Activated CD4-positive, alpha-beta memory T cell treated with anti-CD3 and anti-CD28 coated beads, Interleukin-2, amount 10 ng/mL, durations not matched to agents 7 days and 5 days (primary cell): ENCODE measurements at places on chromosomes 6 and 20.

- no peak overlapping the region for H3K4me3 ChIP-seq
- no peaks in the 10 kb centered on the region for H3K36me3 ChIP-seq
- no peaks in the 10 kb centered on the region for H3K27me3 ChIP-seq
- H3K27ac ChIP-seq: no peak overlapping the region
- no peaks in the 10 kb centered on the region for H3K4me1 ChIP-seq
- no peak for DNase-seq
These were observed 131.6 kb upstream of the ID4 start for GRCh38 chr6:19705606-19706005.

GRCh38 chr6:112956696-112957535, 609.8 kb downstream of the RFPL4B start:
- no peaks in the 10 kb centered on the region for H3K27me3 ChIP-seq
- H3K4me1 ChIP-seq: no peaks in the 10 kb centered on the region
- H3K4me3 ChIP-seq: no peak overlapping the region
- H3K36me3 ChIP-seq: no peaks in the 10 kb centered on the region

DNA sequence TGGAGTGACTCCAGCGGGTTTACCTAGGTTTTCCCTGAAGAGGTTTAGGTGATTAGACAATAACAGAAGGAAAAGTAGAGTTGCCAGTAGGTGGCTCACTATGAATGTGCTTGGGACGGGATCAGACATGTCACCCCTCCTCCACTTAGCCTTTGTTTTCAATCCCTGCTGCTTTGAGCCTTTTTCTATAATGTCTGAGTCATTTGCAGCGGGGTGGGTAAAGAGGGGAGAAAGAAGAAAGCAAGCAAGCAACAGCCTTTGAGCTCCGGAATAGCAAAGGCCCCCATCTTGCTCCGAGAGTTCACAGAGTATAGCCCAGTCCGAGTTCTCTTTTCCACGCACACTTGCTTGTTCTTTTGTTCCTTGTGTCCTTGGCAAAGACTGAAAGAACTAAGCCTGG, 129.1 kb downstream of the PACRG start:
- H3K27me3 ChIP-seq: no peaks in the 10 kb centered on the region
- H3K4me3 ChIP-seq: no peak overlapping the region
- DNase-seq: no peak
- H3K27ac ChIP-seq: no peak overlapping the region
- H3K36me3 ChIP-seq: no peaks in the 10 kb centered on the region

DNA sequence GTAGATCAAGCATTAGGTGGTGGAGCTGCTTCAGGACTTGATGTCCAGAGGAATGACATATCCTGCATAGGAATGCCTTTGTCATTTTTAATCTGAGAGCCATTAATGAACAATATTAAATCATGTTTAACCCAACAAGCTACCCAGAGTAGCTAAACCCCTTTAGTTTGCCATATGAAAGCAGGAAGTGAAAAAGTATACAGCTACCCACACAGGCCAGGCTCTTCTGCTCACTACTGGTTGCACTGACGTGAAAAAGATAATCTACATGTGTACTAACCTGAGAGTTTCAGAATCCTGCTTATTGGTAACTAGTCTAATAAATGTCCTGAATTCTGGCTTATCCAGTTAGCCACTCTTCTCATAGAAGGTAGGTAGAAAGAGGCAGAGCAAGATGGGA, 19.9 kb downstream of the GLYATL3 start:
- H3K4me1 ChIP-seq: no peaks in the 10 kb centered on the region
- no peaks in the 10 kb centered on the region for H3K36me3 ChIP-seq
- peaks cover 2% of the 10 kb centered on the region for H3K27me3 ChIP-seq
- DNase-seq: no peak

DNA sequence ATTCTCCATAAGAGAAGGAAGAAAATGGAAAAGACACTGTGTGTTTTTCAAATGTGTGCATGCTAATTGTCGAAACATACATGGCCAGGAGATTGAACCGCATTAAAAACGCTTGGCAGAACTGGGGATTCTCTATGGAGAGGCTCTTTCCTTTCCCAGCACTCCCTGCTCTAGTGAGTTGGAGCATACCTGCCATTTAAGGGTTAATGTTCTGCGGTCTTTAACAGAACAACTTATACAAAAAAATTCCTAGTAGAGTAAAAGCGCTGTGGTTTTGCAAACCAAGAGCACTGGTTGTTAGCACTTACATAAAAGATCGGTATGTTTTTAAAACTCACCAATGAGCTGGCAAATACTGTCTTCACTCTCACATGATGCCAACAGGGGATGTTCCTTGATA, 1.5 kb downstream of the TAGAP start:
- DNase-seq: peak; percentile 52
- H3K36me3 ChIP-seq: peaks cover 63% of the 10 kb centered on the region
- peak overlapping the region; percentile 95 for H3K4me3 ChIP-seq
- peak overlapping the region; percentile 97 for H3K27ac ChIP-seq
- H3K4me1 ChIP-seq: peaks cover 68% of the 10 kb centered on the region
- H3K27me3 ChIP-seq: peaks cover under 1% of the 10 kb centered on the region

DNA sequence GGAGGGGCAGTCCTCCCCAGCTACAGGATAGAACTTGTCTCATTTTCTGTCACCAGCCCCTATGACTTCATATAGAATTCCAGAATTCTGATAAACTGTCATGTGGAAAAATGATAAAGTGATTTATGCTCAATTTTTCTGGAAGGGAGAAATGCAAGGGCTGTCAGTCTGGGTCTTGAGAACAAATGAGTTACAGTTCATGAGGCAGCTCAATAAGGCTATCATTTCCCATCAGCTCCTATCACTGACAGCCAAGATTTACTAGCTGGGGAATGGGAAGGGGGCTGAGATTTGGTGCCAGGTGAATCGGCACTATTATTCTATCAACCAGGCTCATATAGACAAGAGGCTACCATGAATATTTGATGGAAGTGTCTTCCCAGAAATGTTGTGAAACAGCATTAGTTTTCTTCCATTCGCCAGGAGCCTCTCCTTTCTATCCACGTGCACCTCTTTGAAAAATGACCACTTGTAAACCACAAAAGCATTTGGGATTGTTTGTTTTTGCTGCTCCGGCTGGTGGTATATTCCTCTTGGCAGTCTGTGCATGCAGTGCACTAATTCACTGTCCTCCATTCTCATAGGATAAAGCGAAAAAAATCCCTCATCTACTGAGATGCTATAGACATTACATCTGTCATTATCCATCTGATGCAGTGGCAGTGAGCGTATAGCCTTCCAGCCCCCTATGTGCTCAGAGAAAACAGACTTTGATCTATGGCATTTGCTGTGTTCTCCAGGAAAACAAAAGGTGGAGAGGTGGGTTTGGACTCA, 528.7 kb upstream of the RNF217 start:
- no peaks in the 10 kb centered on the region for H3K27me3 ChIP-seq
- H3K27ac ChIP-seq: no peak overlapping the region
- no peaks in the 10 kb centered on the region for H3K4me1 ChIP-seq
- DNase-seq: no peak

- peak overlapping the region; percentile 95 for H3K4me3 ChIP-seq
- peaks cover 49% of the 10 kb centered on the region for H3K4me1 ChIP-seq
- peaks cover 37% of the 10 kb centered on the region for H3K36me3 ChIP-seq
- H3K27me3 ChIP-seq: no peaks in the 10 kb centered on the region
- peak overlapping the region; percentile 98 for H3K27ac ChIP-seq
These were observed 70.2 kb downstream of the HFE start for GRCh38 chr6:26157251-26158075.

DNA sequence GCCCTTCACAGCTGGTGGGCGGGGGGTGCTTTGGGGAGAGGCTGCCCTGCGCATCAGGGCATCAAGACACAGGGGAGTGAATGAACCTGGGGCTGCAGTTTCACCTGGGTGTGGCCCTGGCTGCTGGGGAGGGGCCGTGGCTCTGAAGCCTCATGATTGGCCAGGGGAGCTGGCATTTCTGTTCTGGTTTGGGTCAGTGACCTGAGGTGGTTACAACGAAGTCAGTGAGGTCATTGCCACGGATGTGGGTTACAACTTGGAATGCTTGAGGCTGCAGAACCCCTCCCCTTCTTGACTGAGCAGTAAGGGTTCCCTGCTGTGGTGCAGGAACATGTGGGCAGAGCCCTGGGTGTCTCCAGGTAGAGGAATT, 3.0 kb downstream of the TCEA2 start:
- H3K27me3 ChIP-seq: no peaks in the 10 kb centered on the region
- H3K4me1 ChIP-seq: peaks cover 65% of the 10 kb centered on the region
- DNase-seq: peak; percentile 90
- peak overlapping the region; percentile 50 for H3K4me3 ChIP-seq
- H3K36me3 ChIP-seq: peaks cover 5% of the 10 kb centered on the region
- peak overlapping the region; percentile 89 for H3K27ac ChIP-seq

GRCh38 chr6:42221546-42221945, 3.9 kb upstream of the MRPS10 start:
- H3K36me3 ChIP-seq: peaks cover 3% of the 10 kb centered on the region
- no peaks in the 10 kb centered on the region for H3K27me3 ChIP-seq
- peaks cover 23% of the 10 kb centered on the region for H3K4me1 ChIP-seq
- no peak overlapping the region for H3K4me3 ChIP-seq
- no peak for DNase-seq

- no peak for DNase-seq
- no peaks in the 10 kb centered on the region for H3K27me3 ChIP-seq
- peaks cover 11% of the 10 kb centered on the region for H3K36me3 ChIP-seq
These were observed 50.1 kb downstream of the CEP43 start for GRCh38 chr6:167049275-167049674.

DNA sequence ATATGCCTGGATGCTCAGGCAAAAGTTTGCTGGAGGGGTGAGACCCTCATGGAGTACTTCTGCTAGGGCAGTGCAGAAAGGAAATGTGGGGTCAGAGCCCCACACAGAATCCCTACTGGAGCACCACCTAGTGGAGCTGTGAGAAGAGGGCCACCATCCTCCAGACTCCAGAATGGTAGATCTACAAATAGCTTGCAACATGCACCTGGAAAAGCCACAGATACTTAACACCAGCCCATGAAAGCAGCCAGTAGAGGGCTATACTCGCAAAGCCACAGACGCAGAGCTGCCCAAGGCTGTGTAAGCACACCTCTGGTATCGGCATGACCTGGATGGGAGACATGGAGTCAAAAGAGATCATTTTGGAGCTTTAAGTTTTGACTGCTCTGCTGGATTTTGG, 60.7 kb upstream of the GJE1 start:
- no peak overlapping the region for H3K4me3 ChIP-seq
- H3K4me1 ChIP-seq: peaks cover 6% of the 10 kb centered on the region
- no peaks in the 10 kb centered on the region for H3K27me3 ChIP-seq
- no peaks in the 10 kb centered on the region for H3K36me3 ChIP-seq
- DNase-seq: no peak

DNA sequence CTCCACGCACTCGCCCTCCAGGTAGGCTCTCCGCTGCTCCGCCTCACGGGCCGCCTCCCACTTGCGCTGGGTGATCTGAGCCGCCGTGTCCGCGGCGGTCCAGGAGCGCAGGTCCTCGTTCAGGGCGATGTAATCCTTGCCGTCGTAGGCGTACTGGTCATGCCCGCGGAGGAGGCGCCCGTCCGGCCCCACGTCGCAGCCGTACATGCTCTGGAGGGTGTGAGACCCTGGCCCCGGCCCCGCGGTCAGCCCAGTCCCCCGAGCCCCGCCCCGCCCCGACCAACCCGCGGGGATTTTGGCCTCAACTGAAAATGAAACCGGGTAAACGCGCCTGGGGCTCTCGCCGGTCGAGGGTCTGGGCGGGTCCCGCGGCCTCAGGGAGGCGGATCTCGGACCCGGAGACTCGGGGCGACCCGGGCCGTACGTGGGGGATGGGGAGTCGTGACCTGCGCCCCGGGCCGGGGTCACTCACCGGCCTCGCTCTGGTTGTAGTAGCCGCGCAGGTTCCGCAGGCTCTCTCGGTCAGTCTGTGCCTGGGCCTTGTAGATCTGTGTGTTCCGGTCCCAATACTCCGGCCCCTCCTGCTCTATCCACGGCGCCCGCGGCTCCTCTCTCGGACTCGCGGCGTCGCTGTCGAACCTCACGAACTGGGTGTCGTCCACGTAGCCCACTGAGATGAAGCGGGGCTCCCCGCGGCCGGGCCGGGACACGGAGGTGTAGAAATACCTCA, 598 bp downstream of the HLA-B start:
- peak overlapping the region; percentile 99 for H3K4me3 ChIP-seq

DNA sequence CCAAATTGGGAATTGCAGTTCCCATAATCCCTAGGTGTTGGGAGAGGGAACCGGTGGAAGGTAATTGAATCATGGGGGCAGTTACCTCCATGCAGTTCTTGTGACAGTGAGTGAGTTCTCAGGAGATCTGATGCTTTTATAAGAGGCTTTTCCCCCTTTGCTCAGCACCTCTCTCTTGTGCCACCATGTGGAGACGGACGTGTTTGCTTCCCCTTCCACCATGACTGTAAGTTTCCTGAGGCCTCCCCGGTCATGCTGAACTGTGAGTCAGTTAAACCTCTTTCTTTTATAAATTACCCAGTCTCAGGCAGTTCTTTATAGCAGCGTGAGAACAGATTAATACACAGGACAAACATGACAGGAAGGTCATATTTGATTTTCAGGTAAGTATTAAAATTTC, 25.3 kb upstream of the HECA start:
- peak; percentile 38 for DNase-seq
- no peak overlapping the region for H3K4me3 ChIP-seq
- no peaks in the 10 kb centered on the region for H3K36me3 ChIP-seq
- H3K27me3 ChIP-seq: no peaks in the 10 kb centered on the region
- H3K27ac ChIP-seq: no peak overlapping the region
- peaks cover 28% of the 10 kb centered on the region for H3K4me1 ChIP-seq

DNA sequence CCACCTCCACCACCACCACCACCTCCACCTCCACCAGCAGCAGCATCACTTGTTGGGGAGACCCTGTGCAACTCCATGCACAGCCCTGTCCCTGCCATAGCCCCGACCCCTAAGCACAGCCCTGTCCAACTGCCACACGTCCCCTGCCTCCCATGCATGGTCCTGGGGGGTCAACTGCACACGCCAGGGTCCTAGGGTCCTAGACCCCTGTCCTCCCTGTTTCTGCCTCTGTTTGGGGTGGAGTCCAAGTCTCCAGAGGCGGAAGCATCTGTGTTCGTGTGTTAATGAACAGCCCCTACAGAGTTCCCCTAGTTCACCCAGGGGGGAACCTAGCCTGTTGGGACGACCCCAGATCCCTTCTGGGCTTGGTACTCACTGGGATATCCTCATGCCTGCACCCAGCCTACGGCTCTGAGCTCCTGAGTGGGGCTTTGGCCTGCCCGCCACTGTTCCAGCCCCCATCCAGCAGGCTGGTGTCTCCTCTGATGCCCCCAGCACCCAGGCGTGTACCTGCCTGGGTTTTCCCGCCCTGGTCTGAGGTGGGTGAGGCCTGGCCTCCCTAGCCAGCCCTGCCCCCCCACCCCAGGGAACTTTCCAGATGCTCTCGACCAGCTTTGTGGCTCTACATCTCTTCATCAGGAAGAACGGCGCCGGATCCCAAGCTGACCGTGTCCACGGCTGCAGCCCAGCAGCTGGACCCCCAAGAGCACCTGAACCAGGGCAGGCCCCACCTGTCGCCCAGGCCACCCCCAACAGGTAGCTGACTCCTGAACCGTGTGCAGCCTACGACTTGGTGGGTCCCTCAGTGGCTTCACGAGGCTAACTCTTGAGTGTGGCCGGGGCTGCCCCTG, 2.5 kb upstream of the TNFRSF6B start:
- peak overlapping the region; percentile 65 for H3K27ac ChIP-seq
- no peak for DNase-seq
- H3K27me3 ChIP-seq: no peaks in the 10 kb centered on the region

- H3K27ac ChIP-seq: no peak overlapping the region
- peaks cover 9% of the 10 kb centered on the region for H3K4me1 ChIP-seq
- H3K27me3 ChIP-seq: no peaks in the 10 kb centered on the region
- peaks cover 60% of the 10 kb centered on the region for H3K36me3 ChIP-seq
- DNase-seq: no peak
- no peak overlapping the region for H3K4me3 ChIP-seq
These were observed 10.2 kb upstream of the NEDD9 start for GRCh38 chr6:11242711-11243110.
